ENCODE measurements at places on chromosomes 3 and 15. TPM values are rescaled to one million over a fixed set of nuclear protein-coding genes. Genes with fewer than 3 reads are reported as not detected.

- DNase-seq = no peak
Observed at GRCh38 chr3:175704366-175705055, 845.4 kb downstream of the NAALADL2 start.

DNA sequence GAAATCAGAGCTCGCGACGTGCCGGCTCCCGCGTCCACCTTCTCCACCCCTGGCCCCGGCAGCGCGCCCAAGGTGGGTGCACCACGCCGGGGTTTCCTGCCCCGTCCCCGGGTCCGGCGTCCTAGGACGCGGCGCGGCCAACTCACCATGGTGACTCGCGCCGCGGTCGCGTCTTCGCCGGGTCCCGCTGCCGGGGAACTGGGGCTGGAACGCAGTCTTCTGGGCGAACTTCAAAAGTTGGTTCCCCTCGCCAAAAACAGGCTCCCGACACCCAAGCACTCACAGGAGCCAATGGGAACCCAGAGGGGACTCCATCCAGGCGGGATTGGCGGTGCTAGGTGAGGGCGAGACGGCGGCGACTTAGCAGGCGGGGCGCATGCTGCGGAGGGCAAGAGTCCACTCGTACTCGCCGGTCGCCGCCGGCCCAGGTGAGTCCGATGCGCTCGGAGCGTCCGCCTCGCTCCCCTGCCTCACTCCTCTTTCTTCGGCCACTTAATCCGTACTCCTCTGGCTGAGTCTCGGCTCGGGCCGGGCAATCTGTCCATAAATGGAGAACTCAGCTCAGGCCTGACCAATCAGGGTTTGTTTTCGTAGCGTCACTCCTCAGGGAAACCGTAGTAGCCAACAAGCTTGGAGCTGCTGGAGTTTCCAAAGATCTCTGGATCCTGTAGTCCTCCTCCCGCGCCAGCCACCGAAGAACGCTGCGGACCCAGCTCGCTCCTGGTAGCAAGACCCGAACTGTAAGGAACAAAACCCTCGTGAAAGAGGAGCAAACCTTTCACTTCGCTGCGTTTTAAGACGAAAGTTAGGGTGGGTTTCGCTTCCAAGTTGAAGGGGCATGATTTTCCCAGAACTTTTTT, at the start of gene MYO1E:
Gene MYO1E (minus strand): TSS at position 520 of the 860 bp plus-strand sequence. CDS start 371 bp downstream, at position 149.
- peak; percentile 98 for DNase-seq

DNA sequence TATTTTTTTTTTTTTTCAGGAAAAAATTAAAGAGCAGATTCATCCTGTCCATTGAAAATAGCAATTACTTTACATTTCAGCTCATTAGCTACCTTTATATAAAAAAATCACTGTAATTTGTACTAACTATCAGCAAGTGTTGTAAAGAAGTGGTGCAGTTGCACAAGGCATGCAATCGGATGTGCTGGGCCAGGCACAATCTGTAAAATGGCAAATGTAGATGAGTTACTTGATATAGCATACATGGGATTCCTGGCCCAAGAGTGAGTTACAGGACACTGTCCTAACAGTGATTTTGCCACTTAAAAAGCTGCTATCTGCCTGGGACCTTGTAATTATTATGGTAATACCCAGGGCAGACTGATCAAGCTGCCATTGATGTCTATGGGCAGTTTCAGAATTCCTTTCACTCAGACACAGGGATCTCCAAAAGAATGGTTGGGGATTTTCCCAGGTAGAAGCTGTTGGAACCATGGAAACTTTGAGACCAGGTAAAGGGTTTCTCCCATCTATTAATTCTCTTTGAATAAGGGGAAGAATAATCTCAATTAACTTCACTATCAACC, 182.2 kb upstream of the ICE2 start:
- peak; percentile 62 for DNase-seq

- no peak for DNase-seq
Observed at GRCh38 chr3:3081381-3082233, 28.6 kb downstream of the IL5RA start.

- no peak for DNase-seq
Observed at GRCh38 chr3:121295979-121296378, 249.8 kb downstream of the POLQ start.

- DNase-seq = no peak
Observed at GRCh38 chr3:59386165-59386564, 336.3 kb upstream of the CFAP20DC start.

DNA sequence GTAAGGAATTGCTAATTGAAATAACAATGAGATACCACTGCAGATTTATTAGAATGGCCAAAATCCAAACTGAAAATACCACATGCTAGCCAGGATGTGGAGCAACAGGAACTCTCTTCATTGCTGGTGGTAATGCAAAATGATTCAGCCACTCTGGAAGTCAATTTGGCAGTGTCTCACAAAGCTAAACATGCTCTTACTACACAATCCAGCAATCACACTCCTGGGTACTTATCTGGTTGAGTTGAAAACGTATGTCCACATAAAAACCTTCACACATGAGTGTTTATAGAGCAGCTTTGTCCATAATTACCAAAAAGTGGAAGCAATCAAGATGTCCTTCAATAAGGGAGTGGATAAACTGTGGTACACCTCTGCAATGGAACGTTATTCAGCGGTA, 113.3 kb downstream of the SMAD6 start:
- DNase-seq = no peak

GRCh38 chr3:13822042-13822441, 57.8 kb downstream of the WNT7A start:
- no peak for DNase-seq

GPR62 gene
- not detected for total RNA-seq

SPRED1 gene
- 31.9 TPM for total RNA-seq

MCF2L2 gene
- total RNA-seq = 0.12 TPM

EAF2 gene
- total RNA-seq = 10.5 TPM

NME9 gene
- 0.08 TPM for total RNA-seq

NANOGP8 gene
- total RNA-seq = not detected

EPB42 gene
- not detected for total RNA-seq
